T-helper 9 cell (primary cell): ENCODE measurements at places on chromosomes 1 and 21.

- no peak for DNase-seq
Measured at GRCh38 chr1:30413606-30414005, 309.8 kb downstream of the MATN1 start.

- no peak for DNase-seq
Measured at GRCh38 chr1:203371288-203371687, 20.4 kb upstream of the FMOD start.

DNA sequence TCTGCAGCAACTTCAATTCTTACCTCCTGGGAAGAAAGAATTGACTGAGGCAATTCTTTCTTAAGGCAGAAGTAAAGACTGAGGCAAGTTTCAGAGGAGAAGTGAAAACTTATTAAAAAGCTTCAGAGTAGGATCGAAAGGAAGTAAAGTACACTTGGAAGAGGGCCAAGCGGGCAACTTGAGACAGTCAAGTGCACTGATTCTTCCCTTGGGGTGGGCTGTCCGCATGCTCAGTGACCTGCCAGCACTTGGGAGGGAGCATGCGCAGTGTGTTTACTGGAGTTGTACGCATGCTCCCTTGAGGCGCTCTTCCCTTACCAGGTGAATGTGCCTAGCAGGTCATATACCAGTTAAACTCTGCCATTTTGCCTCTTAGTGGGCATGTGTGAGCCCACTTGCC is 55.3 kb upstream of the NBPF3 start:
- no peak for DNase-seq

- no peak for DNase-seq
Measured at GRCh38 chr1:157403203-157403602, 149.1 kb downstream of the FCRL5 start.

- DNase-seq = no peak
Measured at GRCh38 chr1:16969057-16969611, 11.3 kb downstream of the MFAP2 start.

GRCh38 chr1:200262326-200262965 is 147.4 kb downstream of the ZNF281 start:
- no peak for DNase-seq

GRCh38 chr1:11531314-11531870 is 52.4 kb downstream of the DISP3 start:
- no peak for DNase-seq

DNA sequence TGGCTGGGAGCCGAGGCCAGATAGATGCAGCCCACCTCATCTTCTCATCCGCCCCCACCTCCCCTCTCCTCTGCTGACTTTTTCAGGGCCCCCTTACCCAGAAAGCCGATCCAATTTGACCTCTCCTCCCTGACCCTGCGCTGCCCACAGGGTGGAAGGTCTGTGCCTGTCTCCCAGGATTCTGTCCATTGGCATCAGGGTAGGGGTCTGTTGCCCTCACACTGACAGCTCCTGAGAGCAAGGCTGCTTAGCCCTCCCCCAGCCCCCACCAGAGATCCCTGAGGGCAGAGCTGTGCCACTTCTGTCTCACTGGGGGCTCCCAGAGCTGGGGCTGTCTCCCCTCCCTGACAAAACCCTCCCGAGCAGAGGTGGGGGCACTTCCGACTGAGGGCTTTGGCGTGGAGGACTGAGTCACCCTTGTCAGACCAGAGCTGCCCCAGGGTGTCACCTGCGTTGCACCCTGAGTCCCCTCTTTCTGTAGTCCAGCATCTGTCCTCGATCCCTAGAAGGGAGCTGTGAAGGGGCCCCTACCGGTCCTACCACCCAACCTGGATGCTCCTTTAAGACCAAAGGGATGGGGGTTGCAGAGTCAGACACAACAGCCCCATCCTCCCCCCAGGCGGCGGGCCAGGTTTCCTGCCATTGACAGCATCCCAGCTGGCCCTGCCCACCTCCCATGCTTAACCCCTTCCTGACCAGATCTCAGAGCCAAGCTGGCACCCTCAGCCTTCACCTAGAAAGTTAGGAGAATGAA is 2.4 kb upstream of the FAM110D start:
- no peak for DNase-seq

- DNase-seq = no peak
Measured at GRCh38 chr1:231125972-231126580, 35.8 kb upstream of the TRIM67 start.

GRCh38 chr1:13570924-13571323 is 12.7 kb upstream of the PDPN start:
- DNase-seq = no peak

DNA sequence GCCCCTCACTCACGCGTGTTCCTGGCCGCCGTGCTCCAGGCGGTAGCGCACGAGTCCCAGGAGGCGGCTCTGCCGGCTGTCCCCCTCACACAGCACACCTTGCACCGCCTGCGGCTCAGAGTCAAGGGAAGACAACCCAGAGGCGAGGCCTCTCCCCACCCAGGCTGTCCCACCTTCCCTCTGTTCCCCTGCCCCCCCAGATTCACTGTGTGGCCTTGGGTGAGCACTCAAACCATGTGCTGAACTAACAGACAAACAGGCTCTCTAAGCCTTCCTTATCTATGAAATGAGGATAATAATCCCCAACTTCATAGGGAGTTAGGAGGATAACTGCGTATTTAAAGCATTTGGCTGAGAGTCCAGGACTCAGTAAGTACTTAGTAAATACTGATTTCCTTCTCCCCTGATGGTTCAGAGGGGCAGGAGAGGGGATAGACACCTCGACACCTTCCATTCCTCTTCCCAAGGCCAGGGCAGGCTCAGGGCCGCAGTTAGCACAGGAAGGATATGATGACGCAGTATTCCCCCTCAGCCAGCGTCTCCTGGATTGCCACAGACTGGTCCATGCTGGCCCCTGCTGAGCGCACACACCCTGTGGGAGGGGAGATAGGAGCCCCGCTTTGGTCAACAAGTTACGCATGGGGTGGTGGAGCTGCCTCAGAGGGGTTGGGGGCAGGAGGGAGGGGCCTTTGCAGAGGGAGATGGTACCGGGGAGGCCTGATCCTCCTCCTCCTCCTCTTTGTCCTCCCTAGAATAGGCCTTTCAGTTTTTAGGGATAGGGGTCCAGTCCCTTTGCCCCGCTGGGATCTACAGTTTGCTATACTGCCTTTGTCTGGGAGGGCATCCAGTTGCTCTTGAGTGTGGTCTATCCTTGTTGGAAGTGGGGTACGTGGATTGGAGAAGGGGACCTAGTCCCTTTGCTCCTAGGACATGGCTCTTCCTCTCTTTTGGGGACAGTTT is 830 bp downstream of the INPP5B start:
- DNase-seq = no peak

DNA sequence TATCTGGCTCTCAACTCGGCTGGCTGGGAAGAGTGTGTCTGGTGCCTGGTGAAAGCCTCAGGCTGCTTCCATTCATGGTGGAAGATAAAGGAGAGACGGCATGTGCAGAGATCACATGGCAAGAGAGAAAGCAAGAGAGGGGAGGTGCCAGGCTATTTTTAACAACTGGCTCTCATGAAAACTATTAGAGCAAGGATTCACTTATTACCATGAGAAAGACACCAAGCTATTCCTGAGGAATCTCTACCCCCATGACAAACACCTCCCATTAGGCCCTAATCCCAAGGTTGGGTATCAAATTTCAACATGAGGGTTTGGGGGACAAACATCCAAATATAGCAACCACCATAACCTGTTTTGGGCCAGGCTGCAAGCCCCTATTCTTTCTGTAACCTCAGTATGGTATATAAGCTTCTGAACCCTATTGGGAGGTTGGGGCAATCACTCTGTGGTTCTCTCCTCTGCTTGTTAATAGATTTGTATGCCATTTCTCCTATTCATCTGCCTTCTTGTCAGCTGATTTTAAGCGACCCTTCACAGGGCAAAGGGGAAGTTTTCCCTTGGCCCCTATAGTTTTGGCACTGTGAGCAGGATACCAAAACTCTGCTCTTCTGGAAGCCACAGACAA is 179.0 kb upstream of the TNR start:
- DNase-seq = no peak

DNA sequence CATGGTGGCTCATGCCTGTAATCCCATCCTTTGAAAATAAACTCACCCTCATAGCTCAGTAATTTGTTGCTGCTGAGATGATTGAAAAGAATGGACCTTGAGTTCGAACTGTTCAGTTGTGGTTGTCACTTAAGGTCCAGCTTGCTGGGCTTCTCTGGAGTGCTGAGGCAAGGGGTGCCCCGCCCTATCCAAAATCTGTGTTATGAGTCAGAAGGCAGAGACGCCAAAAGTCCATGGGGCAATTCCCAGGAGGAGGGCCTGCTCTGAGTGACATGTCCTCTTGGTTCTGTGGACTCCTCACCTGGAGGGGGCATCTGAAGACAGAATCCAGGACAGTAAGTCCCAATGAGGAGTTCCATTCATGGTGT is 64.8 kb downstream of the MYOM3 start:
- DNase-seq = no peak

DNA sequence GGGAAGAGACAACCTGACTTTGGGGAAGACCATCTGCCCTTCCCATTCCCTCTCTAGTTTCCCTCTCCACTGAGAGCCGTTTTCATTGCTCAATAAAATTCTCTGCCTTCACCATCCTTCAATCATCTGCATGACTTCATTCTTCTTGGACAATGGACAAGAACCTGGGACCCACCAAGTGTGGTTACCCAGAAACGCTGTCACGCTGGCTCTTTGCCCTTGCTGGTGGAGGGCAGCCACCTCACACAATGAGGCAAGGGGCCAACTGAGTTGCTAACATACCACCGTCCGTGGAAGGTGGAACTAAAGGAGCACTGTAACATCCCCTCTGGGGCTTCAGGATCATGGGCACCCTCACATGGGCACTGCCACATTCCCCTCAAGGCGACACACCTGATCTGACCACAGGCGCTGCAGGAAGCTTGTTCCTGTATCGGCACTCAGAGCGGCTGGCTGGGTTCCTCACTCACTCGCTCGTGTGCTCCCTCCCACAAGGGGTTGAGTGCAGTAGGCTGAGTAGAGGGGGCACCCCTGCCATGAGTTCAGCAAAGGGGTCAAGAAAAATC is 652.4 kb downstream of the PLPP3 start:
- no peak for DNase-seq

GRCh38 chr1:230861970-230862595 is 6.2 kb downstream of the C1orf198 start:
- no peak for DNase-seq

DNA sequence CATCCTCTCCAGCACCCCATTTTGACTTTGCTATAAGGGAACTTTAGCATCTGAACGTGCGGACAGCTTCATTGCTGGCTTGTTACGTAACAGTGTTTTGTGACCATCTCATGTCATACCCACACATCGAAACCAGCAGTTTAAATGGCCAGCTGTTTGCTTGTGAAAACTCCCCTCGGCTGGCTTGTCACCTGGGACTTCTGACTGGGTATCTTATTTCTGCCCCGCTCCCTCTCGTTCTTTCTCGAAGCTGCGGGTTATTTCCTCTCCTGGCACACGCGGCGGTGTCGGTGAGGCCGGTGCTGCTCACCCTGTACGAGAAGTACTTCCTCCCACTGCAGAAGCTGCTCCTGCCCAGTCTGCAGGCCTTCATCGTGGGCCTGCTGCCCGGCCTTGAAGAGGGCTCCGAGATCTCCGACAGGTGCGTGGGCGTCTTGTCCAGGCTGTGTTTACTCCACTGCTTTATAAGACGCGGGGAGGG is 43.5 kb downstream of the DOP1B start:
- DNase-seq = no peak

DNA sequence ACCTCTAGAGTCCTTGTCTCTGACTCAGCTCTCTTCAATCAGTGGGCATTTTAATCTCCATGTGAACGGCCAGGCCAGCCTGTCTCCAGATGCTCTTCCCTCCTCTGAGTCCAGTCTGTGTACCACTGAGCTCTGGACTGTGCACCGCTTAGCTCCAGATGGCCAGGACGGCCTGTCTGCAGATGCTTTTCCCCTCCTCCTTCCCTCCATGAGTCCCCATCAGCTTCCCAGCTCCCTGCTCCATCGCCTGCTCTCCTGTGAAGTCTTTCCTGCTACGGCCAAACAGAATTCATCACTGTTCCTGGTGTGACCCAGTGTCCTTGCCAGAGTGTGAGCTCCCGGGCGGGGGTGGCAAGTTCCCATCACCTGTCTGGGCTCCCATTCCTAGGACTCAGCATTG is 42.0 kb downstream of the STUM start:
- no peak for DNase-seq

GRCh38 chr21:38438462-38438893 is 59.8 kb downstream of the ERG start:
- no peak for DNase-seq

- DNase-seq = no peak
Measured at GRCh38 chr1:50368179-50369007, 54.9 kb downstream of the DMRTA2 start.

DNA sequence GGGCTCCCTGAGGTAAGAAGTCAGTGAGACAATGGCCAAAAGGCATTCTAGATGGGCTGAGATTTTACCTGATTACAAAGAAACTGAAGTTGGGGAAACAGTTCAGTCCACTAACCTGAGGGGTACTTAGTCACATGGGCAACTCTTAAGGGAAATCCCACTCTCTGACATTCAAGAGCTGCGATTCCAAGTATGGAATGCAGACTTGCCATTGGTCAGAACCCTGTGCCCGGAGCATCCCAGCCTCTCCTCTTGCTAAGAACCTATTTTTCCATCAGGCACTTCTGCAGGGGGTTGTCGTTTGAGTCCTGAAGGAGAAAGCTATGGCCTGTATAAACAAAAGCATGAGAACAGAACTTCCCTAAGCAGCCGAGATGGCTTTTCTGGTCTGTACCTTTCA is 434.9 kb upstream of the DAB1 start:
- no peak for DNase-seq

GRCh38 chr1:150999926-151000325 is 6.8 kb downstream of the MINDY1 start:
- no peak for DNase-seq

GRCh38 chr1:30572192-30572591 is 151.2 kb downstream of the MATN1 start:
- no peak for DNase-seq

- DNase-seq = no peak
Measured at GRCh38 chr1:98385652-98386051, 275.9 kb upstream of the SNX7 start.

GRCh38 chr1:225812488-225813213 is 2.7 kb downstream of the EPHX1 start:
- DNase-seq = no peak

DNA sequence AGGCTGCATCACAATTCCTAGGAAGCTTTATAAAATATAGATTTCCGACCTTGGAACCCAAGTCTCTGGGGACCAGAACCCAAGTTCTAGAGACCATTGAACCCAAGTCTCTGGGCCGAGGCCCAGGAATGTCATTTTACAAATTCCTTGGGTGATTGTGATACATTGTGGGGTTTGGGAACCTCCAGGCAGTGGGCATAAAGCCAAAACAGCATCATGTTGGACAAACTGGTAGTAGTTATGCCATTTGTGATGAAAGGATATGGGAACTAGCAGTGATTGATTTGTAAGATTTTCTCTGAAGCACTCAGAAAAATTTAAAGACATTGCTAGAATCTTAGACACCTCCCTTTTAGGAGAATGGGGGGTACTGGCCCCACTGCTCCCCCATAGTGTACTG is 160.2 kb downstream of the HIVEP3 start:
- DNase-seq = no peak
